Fibroblast of upper back skin (primary cell): ENCODE measurements at places on chromosomes 12 and 14.
A peak's percentile ranks its signal among the peaks of the same experiment; 100 is the strongest.

GRCh38 chr12:18676996-18677588, 60.7 kb downstream of the PLCZ1 start:
- DNase-seq: peak; percentile 22

DNA sequence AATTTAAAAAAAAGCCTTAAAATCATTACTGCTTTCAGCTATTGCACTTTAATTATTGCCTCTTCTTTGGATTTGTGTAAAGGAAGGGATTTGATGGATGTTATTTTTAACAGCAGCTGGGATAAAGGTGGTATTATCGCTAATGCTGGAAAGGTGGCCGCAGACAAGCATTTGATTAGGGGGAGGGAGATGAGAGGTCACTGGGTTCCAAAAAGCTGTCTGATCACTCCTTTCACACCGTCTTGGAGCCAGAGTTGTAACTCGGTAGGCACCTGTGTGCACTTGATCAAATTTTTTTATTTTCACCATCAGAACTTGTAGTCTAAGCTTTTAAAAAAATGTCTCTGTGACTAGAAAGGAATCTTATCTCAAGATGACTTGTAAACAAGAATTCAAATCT, 99.8 kb downstream of the AKAP6 start:
- DNase-seq: no peak

- DNase-seq: no peak
Measured at GRCh38 chr14:94903883-94904282, 134.0 kb upstream of the GSC start.

- no peak for DNase-seq
Measured at GRCh38 chr12:32559434-32559833, 119.7 kb upstream of the DNM1L start.

DNA sequence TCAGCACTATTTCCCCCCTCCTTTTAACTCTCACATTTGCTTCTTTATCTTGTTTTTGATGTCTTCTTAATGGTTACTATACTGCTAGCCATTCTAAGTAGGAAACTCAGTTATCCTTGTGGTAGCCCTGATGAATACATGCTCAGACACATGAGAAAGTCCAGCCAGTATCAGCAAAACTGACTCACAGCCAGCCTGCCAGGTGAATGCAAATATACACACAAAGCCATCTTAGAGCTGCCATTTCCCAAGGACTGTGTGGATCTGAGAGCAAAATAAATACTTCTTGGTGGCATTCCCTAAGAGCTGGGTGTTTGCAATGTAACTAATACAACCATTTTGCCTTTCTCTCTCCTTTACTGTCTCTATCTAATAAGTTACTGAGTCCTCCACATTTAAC, 455.2 kb downstream of the CCER1 start:
- no peak for DNase-seq

- peak; percentile 80 for DNase-seq
Measured at GRCh38 chr14:85531141-85531586, 1.2 kb downstream of the FLRT2 start.

- DNase-seq: no peak
Measured at GRCh38 chr14:57848786-57849185, 17.1 kb downstream of the SLC35F4 start.

GRCh38 chr12:83172441-83172840, 485.7 kb downstream of the TMTC2 start:
- no peak for DNase-seq

- DNase-seq: peak; percentile 55
Measured at GRCh38 chr12:80183939-80184338, 84.6 kb downstream of the OTOGL start.

DNA sequence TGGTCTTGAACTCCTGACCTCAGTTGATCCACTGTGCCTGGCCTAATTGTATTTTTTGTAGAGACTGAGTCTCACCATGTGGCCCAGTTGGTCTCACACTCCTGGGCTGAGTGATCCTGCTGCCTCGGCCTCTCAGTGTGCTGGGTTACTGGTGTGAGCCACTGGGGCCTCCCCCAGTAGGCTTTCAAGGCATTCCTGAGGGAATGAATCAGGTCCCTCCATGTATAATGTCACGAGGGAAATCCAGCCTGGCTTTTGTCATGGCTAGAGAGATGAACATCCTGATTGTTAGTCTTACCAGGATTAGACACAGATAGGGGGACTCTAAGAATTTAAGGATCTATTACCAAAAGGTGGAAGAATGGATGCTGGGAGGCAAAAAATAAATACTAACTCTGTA, 51.9 kb downstream of the CPSF2 start:
- peak; percentile 27 for DNase-seq

DNA sequence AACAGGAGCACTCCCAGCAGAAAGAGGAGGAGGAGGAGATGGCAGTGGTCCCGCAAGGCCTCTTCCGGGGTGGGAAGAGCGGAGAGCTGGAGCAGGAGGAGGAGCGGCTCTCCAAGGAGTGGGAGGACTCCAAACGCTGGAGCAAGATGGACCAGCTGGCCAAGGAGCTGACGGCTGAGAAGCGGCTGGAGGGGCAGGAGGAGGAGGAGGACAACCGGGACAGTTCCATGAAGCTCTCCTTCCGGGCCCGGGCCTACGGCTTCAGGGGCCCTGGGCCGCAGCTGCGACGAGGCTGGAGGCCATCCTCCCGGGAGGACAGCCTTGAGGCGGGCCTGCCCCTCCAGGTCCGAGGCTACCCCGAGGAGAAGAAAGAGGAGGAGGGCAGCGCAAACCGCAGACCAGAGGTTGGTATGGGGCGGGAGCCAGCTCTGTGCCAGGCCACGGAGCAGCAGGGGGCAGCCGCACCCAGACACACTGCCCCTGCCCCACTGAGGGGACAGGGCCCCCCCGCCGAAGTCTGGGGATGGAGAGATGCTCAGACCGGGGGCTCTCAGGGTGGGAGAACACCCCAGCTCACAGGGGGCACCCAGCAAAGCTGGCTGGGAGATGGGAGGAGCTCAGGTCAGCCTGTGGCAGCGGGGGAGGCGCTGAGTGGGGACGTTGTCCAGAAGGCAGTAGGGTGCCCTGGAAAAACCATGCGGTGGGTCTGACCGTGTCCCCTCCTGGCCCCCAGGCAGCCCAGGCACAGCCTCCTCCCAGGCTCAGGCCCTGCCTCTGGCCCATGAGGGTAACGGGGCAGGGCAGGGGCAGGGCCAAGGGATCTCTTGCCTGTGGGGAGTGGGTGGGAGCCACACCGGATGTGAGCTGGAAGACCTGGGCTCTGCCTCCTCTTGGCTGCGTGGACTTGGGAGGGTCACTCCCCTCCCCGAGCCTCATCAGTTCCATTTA, 9.8 kb downstream of the CHGA start:
- DNase-seq: no peak

DNA sequence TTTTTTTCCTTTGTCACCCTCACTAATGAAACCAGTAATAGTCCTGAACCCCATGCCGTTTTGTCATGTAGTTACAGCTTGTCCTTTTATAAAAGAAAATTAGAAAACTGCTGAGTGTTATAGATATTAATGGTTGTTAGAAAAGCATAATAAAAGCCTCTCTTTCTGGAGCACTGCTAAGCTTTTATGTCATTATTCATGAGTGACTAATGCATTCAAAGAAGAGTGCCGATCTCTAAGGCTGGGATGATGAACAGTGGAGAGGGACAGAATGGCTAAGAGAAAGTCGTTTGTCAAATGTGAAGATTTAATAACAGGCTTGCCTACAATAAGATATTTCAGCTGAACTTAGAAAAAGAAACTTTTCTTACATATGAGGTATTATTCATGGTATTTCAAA, 121.6 kb downstream of the MGAT4C start:
- DNase-seq: peak; percentile 76

DNA sequence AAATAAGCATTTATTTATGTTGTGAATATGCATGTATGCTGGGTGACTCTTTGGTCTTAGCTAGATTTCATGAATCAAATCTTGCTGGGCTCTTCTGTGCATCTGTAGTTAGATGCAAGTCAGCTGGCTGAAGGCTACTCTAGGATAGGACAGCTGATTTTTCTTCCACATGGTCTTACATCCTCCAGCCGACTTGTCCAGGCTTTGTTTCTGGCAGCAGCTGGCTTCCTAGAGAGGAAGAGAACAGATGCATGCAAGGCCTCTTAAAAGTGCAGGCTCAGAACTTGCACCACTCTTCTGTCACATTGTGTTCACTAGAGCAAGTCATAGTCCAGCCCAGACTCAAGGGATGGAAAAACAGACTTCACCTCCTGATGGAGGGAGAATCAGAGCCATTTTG, 435.4 kb upstream of the STXBP6 start:
- no peak for DNase-seq

GRCh38 chr12:72191761-72192160, 80.4 kb upstream of the TRHDE start:
- no peak for DNase-seq

DNA sequence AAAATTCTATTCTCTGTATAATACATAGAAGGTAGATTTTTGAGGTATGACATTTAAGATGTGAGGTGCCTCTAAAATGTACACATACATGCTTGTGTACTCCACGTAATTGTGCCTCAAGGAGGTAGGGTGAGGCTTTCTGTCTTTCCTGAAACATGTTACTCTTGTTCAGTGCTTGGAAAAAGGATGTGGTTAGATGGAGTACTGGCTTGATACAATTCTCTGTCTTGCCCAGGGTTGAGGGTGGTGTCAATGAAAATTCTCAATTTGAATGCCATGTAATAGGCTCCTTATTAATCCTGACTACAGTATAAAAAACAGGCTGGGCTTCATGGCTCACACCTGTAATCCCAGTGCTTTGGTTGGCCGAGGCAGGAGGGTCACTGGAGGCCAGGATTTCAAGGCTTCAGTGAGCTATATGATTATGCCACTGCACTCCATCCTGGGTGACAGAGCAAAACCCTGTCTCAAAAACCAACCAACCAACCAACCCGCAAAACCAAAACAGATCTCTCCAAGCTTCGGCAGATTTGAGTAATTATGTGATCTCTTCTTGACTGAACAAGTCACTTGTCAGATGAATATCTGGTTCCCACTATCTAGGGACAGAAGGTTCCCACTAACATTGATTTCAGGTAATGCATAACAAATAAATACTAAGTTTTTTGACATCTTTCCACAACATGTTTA, 41.6 kb downstream of the RCOR1 start:
- no peak for DNase-seq

DNA sequence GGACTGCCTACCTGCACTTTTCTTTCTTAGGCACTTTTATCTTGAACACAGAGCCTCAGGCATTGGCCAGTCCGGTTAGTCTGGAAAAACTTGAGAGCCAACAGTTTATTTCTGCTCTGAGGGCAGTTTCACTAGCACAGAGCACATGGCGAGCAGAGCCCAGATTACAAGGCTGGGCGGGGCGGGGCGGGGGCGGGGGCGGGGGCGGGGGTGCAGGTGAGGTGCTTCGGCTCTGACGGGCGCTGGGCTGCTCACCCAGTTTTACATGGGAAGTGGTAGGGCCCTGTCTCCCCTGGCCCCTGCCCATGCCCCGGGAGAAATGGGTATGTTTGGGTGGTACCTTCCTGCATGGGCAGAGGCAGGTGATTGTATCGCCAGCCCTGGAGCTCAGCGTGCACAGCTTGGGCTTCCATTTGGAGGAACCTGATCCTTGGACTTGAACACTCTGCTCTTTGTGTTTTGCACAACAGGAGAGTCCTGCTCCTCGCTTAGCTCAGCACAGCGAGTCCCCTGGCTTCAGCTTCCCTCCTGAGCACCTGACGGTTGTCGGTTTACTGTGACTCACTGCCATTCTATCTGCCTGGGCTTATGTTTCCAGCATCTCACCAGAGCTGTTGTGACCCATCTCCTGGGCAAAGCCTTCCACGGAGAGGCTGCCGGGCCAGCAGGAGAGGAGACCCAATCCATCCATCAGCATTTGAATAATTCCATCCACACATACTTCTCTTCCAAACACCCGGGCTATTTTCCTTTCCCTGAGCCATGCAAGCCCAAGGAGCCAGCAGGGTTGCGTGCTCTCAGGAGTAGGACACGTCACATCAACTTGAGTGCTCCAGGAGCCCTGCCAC, 108.5 kb downstream of the ARF6 start:
- peak; percentile 63 for DNase-seq

- no peak for DNase-seq
Measured at GRCh38 chr12:3902921-3903320, 29.7 kb upstream of the PARP11 start.

GRCh38 chr12:110940296-110940695, 19.9 kb upstream of the MYL2 start:
- DNase-seq: no peak

DNA sequence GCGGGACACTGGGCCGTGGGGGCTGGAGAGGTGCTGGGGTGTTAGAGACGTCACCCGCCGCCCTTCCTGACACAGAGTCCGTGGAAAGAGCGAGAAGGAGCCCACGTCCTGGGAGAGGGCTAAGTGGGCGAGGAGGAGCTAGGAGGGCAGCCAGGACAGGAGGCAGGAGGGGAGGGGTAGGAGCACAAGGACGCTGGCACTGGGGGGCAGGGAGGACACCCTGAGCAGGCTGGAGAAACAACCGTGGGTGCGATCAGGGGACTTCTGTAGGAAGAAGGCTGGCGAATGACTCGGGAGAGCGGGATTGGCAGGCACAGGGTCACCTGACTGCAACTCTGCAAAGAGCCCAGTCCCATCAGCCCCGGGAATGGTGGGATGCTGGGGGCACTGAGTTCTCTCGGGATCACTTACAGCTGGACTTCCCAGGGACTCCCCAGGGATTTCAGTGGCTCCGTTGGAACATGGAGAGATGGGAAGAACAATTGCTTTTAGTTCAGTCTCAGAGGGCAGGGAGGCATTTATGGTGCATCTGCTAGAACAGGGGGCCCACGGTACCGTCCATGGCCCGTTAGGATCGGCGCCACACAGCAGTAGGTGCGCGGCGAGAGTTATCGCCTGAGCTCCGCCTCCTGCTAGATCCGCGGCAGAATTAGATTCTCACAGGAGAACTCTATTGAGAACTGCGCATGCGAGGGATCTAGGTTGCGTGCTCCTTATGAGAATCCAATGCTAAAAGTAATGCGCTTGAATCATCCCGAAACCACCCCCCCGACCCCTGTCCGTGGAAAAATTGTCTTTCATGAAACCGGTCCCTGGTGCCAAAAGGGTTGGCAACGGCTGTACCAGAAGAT, 24.3 kb downstream of the UBR7 start:
- peak; percentile 29 for DNase-seq

GRCh38 chr14:63454436-63454835, 88.7 kb downstream of the PPP2R5E start:
- peak; percentile 43 for DNase-seq

GRCh38 chr14:54330876-54331275, 65.9 kb upstream of the CDKN3 start:
- no peak for DNase-seq

DNA sequence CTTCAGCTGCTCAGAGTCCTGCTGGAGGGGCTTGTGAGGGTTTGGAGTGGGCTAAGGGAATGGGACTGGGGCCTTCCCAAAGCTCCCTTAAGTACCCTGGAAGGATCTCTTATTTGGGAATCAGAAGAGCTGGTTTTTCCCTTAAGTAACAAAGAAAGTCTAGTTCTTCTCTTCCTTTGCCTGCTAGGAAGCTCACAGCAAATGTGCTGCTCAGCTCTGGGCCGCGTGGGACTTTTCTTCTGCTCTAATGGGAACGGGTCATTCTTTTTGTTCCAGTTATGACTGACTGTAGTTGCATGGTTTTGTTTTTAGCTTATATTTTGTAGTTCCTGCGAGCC, 6.0 kb downstream of the KIF26A start:
- DNase-seq: no peak

DNA sequence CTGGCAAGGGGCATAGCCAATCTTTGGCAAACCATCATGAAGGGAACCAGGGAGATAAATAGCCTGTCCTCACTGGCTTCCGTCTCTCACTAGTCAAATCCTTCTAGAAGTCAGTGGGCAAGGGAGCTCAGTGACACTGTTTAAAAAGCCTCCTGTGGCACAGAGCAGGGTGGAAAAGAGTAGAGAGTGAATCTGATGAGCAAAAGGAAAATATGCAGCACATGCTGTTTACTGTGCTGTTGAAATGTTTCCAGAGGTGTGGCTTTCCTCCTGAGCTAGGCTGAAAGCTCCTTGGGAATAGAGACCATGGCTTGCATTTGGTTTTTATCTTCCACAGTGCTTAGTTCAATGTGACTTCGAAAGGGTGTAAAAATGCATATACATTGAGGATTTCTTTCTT, 7.7 kb upstream of the DYRK2 start:
- no peak for DNase-seq
